AG09319 (cell line): ENCODE measurements at places on chromosomes 4 and X.

GRCh38 chr4:113762186-113763028, 869 bp upstream of the CAMK2D start:
- DNase-seq = peak; percentile 99

- no peak for DNase-seq
Observed at GRCh38 chr4:38675146-38676121, 11.4 kb downstream of the KLF3 start.

DNA sequence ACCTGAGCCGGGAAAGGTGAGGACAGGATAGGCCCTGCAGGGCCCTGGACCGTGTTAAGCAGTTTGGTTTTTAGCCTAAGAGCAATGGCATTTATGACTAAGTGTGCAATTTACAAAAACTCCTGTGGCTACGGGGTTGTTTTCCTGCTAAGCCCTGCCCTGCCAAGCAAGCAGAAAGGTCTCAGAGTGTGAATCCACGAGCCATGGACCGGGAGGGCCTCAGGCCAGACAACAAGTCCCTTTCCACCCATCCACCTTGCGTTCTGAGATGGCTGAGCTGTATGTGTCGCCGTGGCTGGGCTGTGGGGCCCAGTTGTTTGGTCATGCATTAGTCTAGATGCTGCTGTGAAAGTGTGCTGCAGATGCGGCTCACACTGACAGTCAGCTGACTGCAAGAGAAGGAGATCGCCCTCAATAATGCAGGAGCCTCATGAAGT, 33.9 kb upstream of the AFAP1 start:
- no peak for DNase-seq

- no peak for DNase-seq
Observed at GRCh38 chr4:181418496-181418895, 824.7 kb upstream of the TENM3 start.

DNA sequence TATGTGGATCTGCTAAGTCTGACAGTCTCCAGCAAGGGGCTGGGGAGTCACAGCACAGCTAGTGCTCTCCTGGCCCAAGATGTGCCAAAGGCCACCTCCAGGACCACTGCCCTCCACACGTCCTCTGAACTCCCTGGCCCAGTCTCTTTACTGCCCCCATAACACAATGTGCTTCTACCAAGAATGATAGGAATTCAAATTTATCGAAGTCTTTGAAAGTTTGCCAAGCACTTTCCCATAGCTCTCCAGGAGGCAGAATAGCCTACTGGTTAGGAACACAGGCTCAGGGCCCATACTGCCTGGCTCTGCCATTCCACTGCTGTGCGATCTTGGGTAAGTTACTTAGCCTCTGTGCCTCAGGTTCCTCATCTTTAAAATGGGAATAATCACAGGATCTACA, 86.7 kb downstream of the NHSL2 start:
- DNase-seq = no peak

- DNase-seq = no peak
Observed at GRCh38 chr4:139241086-139241783, 38.8 kb downstream of the MGARP start.

DNA sequence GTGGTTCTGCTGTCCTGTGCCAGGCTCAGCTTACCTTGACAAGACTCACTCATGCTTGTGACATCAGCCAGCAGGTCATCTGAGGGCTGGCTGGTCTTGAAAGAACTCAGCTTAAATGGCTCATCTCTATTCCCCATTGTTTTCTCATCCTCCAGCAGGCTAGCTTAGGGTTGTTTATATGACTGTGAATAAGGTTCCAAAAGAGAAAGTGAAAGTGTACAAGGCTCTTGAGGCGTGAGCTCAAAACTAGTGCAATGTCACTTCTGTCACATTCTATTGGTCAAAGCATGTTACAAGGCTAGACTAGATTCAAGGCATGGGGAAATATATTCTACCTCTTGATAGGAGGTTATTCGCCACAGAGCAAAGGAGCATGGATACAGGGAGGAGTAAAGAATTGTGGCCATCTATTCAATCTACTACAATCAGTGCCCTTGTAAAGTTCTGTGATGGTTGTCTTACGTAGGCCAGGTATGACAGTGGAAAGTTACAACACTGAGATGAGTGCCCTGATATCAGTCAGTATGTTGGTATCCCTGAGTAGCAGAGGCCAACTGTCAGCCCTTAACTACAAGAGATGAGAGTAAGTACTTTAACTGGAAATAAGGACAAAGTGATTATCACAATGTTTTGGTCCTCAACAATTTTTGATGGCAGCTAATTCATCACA, 19.8 kb upstream of the TMLHE start:
- no peak for DNase-seq

- no peak for DNase-seq
Observed at GRCh38 chr4:164350061-164350460, 403.9 kb upstream of the SMIM31 start.

- no peak for DNase-seq
Observed at GRCh38 chr4:66246643-66247042, 576.4 kb upstream of the EPHA5 start.

GRCh38 chr4:56958111-56958517, 19.3 kb downstream of the NOA1 start:
- DNase-seq = peak; percentile 97

DNA sequence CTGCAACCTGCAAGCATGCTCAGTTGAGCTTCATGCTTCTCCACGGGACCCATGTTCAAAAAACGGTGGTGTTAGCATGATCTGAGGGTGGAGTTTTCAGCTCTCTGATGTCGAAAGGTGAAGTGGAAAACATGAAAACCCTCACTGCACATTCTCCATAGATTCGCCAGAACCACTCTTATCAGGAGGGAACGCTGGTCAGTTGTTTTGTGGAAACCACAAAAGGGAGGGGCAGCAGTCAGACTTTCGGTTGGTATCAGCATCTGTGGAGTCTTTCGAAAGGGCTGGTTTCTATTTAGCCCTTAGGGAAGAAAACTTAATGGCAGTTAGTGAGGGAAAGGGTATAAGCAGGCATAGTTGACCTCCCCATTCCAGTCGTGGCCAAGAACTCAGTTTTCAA, 12.6 kb downstream of the PPA2 start:
- DNase-seq = no peak

GRCh38 chr4:40506492-40506891, 123.2 kb downstream of the RBM47 start:
- DNase-seq = no peak

GRCh38 chr4:118034053-118034785, at the start of gene NDST3:
TSS of gene NDST3 (plus strand) at chr4:118034486. CDS start at chr4:118053911, 19,425 bp downstream.
- no peak for DNase-seq

DNA sequence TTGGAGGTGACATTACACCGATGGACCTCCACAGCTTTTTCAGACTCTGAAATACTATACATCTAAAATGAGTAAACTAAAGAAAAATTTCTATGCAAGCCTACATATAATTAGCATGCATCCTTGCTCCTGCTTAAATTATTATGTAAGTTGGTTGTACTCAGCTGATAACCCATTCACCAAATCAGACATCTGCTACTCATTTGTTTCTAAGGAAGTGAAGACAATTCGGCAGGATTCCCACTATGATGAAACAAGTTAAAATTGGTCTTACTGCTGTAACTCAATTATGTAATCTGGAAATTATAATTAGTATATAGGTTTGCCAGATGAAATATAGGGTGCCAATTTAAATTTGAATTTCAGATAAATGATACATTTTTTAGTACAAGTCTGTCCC, 59.5 kb upstream of the FGF13 start:
- DNase-seq = no peak

DNA sequence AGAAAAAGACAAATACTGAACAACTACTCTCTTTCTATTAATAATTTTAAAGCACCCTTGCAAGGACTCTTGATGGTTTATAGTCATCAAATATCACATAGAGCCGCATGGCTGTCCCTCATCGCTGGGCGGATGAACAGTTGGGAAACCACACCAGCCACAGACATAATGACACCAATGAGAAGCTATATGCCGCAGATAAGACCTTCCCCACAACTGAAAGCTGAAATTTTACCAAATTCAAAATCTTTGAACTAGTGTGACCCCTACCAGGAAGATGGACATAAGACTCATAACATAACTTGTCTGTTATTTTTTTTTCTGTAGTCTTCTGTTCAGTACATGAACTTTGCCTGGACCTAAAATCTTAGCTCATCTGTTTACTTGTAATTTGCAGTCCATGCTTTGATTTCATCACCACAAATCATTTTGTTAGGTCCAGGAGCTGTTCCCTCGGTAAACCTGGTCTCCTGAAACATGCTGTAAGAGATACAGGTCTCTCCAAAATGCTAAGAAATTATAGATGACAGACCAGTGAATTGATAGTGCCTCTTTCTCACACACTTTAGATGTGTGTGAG, 157.3 kb upstream of the RAPGEF2 start:
- no peak for DNase-seq

GRCh38 chrX:97026406-97026805, 142.7 kb downstream of the RPA4 start:
- DNase-seq = no peak

GRCh38 chr4:8790749-8791148, 80.9 kb downstream of the HMX1 start:
- no peak for DNase-seq

DNA sequence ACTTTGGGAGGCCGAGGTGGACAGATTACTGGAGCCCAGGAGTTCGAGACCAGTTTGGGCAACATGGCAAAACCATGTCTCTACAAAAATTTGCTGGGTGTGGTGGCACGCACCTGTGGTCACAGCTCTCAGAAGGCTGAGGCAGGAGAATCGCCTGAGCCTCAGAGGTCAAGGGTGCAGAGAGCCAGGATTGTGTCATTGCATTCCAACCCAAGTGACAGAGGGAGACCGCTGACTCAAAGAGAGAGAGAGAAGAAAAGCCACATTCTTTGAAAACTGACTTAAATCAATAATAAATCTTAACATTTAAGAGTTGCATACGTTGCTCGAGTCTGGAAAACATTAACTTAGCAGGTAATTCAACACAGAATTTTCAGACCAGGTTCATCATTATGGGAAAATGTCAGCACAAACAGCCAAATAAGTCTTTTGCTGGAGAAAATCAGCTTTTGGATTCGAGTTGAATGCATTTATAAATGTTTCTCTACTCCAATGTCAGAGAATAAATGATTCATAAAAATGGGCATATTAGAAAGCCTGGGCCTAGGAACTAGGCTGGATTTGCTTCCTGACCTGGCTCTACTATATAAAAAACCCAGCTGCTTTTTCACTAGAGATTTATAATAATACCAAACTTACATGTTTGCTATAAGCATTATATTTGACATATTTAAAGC, 68.3 kb upstream of the RBPJ start:
- DNase-seq = no peak

- DNase-seq = no peak
Observed at GRCh38 chr4:166481055-166481454, 608.0 kb downstream of the TLL1 start.

DNA sequence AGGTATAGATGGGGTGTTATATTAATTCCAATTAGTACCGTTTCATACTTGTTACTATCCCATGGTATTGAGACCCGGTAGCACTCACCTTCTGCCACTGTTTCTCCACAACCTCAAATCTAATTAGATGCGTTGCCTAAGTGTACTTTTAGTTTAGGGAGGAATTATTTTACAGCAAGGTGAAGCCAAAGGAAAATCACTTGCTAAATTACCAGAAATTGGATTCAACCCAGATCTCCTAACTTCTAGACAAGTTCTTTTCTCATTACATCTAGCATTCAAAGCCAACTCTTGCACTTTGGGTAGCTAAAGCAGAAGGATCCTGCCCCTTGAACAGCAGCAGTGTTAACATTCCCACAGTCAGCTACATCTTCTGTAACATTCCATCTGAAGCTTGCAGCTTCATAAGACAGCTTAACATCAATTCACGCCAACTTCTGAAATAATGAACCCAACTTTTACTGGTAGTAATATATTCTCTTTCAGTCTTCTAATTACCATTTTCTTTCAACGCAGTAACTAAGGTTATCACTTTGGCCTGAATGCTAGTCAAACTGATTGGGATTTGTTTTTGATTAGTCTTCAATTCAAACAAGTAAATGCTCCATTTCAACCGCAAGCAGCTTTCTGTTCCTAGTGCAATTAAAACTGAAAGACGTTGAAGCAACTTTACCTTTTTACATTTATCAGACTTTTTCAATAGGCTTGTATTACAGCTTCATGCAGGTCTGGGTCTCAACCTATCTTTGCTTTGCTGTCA, 934 bp upstream of the SEC31A start:
- DNase-seq = no peak

- DNase-seq = no peak
Observed at GRCh38 chr4:38985410-38986100, 46.7 kb downstream of the TMEM156 start.

DNA sequence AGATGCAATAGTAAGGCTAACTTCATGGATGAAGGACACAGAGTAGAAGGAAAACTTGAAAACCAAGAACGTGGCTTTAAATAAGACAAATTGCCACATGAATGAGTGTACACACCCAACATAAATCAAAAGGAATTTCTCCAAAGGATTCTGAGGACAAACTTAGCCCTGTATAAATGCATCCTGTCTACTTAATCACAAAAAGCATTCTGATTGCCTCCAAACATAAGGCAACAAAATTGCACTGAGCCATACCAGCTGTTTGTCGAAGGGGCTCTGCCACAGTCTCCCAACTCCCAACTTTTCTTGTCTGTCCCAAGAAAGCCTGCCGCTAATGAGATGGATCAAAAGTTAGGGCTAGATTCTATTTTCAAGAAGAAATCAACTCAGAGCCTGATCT, 194.3 kb downstream of the SOWAHB start:
- no peak for DNase-seq

DNA sequence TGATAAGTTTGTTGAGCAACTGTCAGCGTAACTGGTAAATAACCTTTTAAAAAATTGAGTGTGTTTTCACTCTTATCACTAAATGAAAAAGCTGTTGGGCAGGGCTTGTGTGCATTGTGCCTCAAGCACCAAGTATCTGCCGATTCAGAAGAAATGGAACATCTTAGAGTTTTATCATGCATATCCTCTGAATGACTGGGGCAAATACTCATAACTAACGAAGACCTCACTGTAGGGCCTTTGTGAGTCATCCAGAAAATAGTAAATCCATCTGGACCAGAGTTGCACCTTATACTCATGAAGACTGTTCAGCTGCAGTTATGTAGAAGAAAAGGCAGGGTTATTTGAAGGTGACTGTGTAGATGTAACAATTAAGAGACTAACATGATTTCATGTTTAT, 222.1 kb downstream of the CAMK2D start:
- DNase-seq = no peak
